Kidney glomerular epithelial cell (primary cell): ENCODE measurements at places on chromosomes 3 and 15.
A peak's percentile ranks its signal among the peaks of the same experiment; 100 is the strongest.

- peak; percentile 91 for DNase-seq
Observed at GRCh38 chr15:68352401-68353062, 75.0 kb downstream of the FEM1B start.

GRCh38 chr3:112030901-112031300 lies 3.6 kb upstream of the TMPRSS7 start:
- no peak for DNase-seq

- DNase-seq, result no peak
Observed at GRCh38 chr15:29904757-29905417, 82.6 kb upstream of the TJP1 start.

DNA sequence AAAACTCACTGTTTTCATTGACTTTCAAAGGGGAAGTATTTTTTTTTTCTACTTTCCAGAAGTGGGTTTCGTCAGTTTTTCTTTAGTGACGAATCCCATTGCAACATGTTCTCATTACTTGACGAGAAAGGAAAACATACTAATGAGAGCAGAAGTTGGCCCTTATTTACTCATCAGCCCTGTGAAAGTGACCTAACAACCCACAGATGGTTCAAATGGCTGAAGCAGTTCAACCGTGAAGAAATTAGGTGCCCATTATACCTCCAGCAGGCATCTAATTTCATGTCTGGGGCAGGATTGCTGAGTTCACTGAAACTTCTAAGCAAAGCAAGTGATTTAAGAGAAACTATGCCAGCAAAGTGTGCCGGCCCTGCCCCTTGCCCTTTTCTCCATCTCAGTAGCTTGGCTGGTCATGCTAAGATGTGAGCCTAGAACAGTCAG lies 9.0 kb downstream of the AQP9 start:
- peak; percentile 94 for DNase-seq

DNA sequence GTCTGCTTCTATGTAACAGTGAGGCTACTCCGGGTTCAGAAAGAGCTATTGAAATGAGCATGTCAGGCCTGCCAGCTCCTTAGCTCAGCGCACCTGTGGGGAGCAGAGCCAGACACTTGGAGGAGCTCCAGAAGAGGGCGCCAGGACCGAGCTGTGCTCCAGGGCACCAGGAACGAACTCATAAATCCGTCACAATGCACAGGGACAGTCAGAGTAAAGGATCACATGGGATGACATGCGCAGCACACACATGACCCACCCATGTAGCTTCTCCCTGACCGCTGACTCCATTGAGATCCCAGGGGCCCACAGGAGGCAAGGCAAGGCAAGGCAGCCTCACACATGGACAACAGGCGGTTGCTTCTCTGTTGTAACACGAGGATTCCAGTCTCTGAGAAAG lies 26.0 kb upstream of the GNB5 start:
- DNase-seq, result no peak

GRCh38 chr15:90412356-90413194 lies 24.5 kb downstream of the IQGAP1 start:
- no peak for DNase-seq

DNA sequence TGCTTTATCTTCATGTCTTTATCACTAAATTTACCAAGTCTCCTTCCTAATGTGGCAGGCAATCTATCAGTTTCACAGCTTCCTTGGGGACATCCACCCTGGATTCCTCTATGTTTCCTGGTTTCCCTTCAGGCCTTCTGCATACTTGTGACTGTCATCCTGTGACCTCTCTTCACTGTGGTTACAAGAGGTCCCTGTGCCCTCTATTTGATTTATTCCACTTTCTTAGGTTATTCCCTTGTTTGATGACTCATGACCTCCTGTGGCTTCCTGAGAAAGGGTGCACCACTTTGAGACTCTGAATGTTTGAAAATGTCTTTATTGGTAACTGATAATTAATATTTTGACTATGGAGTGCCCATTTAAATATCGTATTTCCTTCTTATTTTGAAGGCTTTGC lies 60.5 kb upstream of the KY start:
- no peak for DNase-seq

DNA sequence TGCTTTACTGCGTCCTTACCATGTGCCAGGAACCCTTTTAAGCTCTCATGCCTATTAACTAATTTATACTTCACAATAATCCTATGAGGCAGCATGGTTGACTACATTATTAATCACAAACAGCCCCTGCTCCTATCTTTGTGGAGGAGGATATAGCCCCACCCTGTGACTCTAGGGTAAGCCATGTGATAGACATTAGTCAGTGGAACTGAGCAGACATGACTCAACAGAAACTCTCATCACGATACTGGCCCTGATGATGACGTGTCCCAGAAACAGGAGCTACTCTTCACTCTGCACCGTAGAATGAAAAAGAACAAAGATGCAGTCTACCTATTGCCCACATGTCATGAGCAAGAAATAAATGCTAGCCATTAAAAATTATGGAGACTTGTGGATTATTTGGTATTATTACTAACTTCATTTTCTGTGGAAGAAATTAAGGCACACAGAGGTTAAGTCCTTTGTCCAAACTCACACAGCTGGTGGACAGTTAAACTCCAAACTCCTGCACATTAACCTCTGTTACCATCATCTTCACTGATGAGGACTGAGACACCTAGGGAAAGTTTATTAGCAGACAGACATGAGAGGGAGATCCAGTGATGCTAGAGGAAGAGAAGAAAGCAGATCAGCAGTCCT lies 51.2 kb downstream of the CFAP20DC start:
- peak; percentile 97 for DNase-seq

DNA sequence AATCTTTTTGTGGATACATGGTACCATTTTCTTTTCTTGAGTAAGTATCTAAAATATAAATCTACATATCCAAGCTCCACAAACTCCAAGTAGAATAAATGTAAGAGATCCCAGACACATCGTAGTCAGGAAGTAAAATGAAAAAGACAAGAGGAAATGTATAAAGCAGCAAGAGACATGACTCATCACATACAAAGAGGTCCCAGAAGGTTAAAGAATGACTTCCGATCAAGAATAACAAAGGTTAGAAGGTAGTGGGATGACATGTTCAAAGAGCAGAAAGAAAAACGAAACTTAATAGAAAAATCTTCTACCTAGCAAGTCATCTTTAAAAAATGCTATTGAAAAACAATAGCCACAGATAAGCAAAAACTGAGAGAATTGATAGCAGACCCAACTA lies 705.8 kb downstream of the NR2F2 start:
- DNase-seq, result peak; percentile 16

GRCh38 chr3:186785495-186786018 lies 2.2 kb downstream of the EIF4A2 start:
- DNase-seq, result no peak

DNA sequence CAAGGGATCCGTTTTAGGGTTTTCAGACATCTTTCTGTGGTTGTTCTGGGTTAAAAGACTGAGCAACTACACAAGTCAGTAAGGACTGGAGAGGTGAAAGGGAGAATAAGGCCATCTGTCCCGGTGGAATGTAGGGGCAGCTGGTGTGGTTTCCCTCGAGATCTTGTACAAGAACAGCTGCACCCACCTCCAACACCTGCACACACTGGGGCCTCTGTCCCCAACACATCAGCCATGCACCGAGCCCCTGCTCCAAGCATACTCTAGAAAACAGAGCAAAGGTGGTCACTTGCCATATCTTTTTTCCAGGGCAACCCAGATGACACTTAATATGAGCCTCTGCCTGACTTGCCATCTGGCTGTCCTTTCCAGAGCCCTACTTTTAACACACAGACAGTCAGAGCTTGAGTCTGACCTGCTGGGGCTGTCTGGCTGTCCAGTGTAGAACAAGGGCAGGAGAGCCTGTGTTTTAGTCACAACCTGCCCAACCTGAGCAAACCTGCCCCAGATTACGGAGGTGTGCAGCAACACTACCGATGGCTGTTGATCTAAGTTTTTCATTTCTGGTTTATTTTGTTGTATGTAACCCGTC lies 12.2 kb downstream of the MAN2A2 start:
- DNase-seq, result no peak

GRCh38 chr3:72550582-72551262 lies 297.5 kb downstream of the SHQ1 start:
- DNase-seq, result no peak

DNA sequence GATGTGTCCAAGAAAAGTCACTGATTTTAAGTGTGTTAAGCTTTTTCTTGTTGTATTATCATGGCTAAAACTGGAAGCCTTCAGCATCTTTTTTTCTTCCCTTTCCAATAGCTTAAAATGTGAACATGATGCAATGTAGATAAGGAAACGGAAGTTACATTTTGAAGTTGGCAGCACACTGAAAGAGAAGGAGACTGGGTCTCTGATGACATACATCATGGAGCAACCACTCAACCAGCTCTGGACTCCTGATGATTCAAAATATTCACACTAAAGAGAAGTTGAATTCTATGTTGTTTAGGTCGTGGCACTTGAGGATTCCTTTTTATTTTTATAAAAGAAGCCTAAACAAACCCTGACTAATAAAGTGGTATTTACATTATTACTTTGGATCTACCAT lies 488.3 kb upstream of the ALCAM start:
- DNase-seq, result no peak

DNA sequence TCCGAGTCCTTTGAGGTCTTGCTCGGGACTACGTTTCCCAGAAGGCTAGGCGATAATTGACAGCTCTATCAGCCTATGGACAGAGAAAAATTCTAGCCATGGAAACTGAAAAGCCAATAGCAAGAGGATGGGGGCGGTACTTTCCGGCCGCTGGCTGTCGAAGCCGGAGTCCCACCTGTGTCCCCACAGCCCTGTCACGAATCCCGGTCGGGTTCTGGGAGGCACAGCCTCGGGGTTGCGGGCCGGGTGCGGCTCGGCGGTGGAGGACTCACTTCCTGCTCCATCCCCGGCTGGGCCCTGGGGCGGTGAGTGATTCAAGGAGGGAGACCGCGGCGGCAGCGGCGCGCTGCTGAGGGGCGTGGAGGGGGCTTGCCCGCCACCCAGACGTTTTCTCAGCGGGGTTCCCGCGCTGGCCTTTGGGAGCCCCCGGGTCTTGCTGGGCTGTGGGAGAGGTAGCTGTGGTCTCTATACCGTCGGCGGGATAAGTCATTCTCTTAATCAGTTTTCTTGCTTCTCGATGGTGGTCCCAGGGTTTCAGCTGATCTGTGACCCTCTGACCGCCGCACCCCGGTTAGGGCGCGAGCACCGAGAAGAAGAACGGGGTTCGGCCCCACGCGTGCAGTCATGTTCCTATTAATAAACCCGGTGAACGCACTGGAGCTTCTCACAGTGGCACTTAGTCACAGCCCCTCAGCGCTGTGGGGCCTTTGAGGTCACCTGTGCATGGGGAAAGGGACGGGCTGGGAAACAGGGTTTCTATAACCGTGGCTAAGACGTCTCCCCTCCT lies at the start of gene ZNF774:
Gene ZNF774 (plus strand): TSS at position 178 of the 787 bp plus-strand sequence. CDS start 2,377 bp downstream, outside the sequence.
- DNase-seq, result peak; percentile 90

GRCh38 chr15:91202510-91203102 lies 102.5 kb downstream of the SV2B start:
- DNase-seq, result no peak

DNA sequence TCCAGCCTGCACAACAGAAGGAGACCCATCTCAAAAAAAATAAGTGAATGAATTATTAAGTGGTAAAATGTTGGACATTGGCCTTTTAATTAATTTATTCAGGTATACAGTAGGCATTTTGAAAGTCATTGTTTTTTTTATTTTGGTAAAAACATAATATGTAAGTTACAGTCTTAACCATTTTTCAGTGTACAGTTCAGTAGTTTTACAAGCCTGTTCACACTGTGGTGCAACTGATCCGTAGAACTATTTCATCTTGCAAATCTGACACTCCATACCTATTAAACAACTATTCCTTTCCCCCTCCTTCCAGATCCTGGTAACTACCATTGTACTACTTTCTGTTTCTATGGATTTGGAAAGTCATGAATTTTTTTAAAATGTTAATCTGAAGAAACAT lies 36.1 kb upstream of the APH1B start:
- no peak for DNase-seq

DNA sequence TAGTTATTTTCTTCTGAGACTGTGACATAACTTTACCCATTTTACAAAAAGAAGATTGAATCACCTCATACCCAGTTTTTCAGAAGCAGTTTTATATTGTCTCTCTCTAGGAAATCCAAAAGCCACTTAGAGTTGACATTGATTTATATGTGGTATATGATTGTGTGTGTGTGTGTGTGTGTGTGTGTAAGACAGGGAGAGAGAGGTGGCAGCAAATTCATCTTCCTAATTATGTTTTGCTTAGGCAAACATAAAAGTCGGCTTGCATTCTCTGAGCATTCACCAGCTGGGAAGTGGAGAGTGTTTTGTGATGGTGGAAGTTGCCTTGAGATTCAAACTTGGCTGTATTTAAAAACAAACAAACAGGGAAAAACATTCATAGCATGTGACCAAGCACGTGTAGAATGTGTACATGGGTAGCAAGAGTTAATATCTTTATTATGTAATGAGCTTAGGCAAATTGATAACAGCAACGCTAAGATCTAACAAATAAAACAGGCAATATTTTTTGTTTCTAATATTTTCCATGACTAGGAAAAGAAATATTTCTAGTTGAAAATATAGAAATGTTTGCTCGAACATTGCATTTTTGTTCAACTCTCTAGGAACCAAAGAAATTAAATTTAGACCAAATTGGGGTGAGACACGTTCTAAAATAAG lies 64.4 kb upstream of the IGF1R start:
- no peak for DNase-seq

DNA sequence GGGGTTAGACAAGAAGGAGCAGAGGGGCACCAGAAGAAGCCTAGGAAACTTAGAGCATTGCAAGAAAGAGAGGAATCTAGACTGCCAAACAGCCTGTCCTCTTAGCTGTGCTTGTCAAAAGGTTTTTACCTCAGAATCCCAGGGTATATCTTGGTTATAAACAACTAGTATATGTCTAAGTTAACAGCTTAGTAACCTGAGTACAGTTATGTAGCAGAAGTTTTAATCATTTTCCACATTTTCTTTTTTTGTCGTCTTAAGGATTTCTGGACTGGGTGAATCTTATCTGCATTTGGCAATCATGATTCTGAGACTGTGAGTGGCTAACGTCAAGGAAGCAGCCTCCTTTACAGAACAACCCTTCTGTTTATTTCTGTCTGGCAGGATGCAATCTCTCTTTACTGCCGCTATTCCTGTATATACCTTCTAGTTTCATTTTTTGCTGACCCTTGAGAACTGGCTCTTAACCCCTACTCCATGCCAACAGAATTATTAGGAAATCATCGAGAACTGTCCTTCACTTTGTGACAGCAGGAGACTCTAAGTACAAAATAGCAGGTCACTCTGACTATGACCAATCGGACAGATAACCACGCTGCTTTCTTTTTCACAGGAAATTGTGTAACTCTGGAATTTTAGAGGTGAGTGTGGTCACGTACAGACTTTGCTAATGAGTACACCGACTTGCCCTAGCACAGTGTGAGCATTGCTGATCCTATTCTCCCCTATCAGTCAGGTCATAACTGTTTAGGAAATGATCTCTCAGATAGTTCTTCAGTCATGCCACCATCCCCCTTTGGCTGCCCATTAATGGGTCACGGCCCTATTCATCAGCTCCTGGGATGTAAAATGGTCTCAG lies 3.3 kb upstream of the CP start:
- DNase-seq, result peak; percentile 92

GRCh38 chr15:32861761-32862160 lies 144.0 kb downstream of the GREM1 start:
- no peak for DNase-seq

- no peak for DNase-seq
Observed at GRCh38 chr3:126258670-126259069, 78.3 kb upstream of the ALDH1L1 start.
